Suprapubic skin (tissue), 4 donors: ENCODE measurements at places on chromosomes 1 and 21.

DNA sequence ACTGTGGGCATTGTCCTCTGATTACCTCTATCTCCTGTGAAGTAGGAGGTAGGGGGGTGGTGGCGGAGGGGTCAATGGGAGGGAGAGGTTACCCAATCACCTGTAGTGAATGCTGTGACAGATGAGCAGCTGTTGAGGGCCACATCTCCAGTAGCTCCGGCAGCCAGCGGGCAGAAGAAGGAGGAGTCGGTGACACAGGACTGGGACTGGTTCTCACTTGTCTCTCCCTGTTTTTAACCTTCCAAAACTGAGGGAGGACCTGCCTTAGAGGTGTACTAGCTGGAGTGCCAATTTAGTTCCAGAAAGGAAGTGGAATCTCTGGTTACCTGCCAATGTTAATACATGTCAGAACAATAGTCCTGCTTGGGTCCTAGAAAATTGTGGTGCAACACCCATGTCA is 56.2 kb upstream of the ENAH start:
- DNase-seq: no peak
- H3K27ac ChIP-seq: no peak overlapping the region
- H3K4me3 ChIP-seq: no peak overlapping the region
- no peaks in the 10 kb centered on the region for H3K36me3 ChIP-seq
- peaks cover 26% of the 10 kb centered on the region for H3K4me1 ChIP-seq

- no peaks in the 10 kb centered on the region for H3K27me3 ChIP-seq
- no peak overlapping the region for H3K27ac ChIP-seq
- H3K36me3 ChIP-seq: peaks cover 3% of the 10 kb centered on the region
- no peaks in the 10 kb centered on the region for H3K4me1 ChIP-seq
- DNase-seq: no peak
Observed at GRCh38 chr1:227071895-227072587, 131.9 kb downstream of the COQ8A start.

DNA sequence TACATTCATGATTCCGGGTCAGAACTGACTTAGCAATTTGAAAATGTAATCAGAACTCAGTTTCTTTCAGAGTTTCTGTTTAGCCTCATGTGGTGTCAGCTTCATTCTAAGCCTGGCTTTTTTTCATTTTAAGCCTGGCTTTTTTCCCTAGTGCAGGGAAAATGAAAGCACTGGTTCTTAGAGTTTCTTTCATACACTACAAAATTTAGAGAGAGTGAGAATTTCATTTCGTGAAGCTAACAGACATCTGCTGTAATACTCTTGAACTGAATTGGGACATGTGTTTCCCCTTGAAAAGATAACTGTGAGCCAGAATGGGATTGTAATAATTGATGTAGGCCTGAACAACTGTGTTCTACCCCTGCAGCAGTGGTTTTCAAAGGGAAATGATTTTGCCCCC is 95.3 kb upstream of the KIAA0040 start:
- no peak overlapping the region for H3K27ac ChIP-seq
- H3K4me1 ChIP-seq: no peaks in the 10 kb centered on the region
- no peaks in the 10 kb centered on the region for H3K36me3 ChIP-seq
- DNase-seq: no peak

DNA sequence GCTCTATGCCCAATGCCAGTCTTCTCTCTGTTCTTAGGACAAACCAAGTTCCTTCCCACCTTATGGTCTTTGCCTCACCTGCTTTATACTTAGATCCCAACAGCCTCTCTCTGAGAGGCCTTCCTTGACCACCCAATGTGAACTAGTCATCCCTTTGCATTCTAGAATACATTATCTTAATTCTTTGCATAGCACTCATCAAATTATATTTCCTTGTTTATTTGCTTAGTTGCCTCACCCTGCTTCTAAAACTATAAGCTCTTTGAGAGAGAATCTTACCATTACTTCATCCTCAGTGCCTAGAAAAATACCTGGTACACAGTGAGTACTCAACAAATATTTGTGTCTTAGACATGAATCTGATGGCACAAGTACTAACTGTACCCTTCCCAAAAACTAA is 8.0 kb downstream of the PIGP start:
- no peak overlapping the region for H3K4me3 ChIP-seq
- H3K27ac ChIP-seq: no peak overlapping the region
- DNase-seq: no peak

DNA sequence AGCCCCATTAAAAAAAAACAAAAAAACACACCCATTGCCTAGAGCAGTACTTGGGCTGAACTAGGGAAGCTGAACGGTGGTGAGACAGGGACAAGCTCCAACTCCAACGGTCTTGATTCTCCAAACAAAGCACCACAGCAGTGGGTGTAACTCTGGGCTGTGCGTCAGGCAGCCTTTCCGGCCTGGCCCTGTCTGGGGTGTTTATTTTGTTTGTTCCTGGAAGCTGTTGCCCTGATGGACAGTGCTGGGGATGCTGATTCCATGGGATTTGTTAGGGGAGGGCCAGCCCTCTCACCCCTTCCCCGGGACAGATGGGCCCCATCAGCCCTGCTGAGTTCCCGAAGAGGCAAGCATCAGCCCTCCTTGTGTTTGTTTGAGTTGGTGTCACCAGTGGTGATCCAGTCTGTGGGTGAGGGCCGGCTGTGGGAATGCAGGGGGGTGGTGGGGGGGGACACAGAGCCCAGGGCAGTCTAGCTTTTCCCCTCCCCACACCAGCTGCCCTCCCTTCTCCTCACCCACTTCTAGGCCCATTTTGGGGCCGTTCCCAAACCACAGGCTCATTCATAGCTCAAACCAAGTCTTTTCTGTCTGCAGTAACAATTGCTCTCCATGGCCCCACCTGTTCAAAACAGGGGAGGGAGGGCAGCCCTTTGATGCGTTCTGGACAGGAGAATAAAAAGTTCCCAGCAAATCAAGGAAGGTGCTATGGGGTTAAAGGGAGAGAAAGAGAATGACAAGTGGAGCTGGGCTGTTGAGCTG is 4.5 kb downstream of the WNT2B start:
- peaks cover 4% of the 10 kb centered on the region for H3K27me3 ChIP-seq
- H3K4me3 ChIP-seq: no peak overlapping the region
- no peak for DNase-seq
- H3K4me1 ChIP-seq: peaks cover 32% of the 10 kb centered on the region

GRCh38 chr1:205226868-205227583 is 720 bp upstream of the TMCC2 start:
- H3K4me3 ChIP-seq: peak overlapping the region; percentile 54
- no peaks in the 10 kb centered on the region for H3K27me3 ChIP-seq
- peaks cover 47% of the 10 kb centered on the region for H3K4me1 ChIP-seq
- no peak for DNase-seq
- H3K36me3 ChIP-seq: no peaks in the 10 kb centered on the region
- peak overlapping the region; percentile 34 for H3K27ac ChIP-seq

DNA sequence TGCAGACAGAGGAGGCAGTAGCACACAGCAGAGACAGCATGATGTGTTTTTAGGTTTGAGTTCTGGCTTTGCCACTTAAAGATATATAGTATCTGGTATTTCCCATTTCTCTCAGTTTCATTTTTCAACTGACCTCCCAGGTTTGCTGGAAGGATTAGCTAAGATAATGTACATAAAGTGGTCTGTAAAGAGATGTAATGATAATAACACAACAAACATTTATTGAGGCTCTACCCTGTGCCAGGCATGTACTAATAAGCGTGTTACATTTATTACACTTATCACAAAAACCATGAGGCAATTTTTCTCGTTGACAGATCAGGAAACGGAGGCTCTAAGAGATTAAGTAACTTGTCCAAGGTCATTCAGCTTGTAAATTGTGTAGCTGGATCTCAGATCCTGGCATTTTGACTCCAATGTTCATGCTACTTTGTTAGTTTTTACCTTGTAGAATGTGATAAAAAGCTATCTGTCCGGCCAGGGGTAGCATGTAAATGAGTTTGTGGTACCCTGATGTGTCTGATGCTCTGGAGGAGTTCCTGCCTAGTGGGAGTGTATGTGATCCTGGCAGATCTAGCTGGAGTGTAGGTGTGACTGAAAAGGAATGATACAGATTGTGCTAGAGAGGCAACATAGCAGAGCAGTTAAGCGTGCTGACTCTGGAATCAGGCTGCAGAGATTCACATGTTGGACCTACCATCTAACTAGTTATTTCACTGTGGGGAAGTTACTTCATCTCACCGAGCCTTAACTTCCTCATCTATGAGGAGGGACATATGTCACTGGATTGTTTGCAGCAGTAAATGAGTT is 146.6 kb downstream of the VPS13D start:
- no peak for DNase-seq
- peaks cover 5% of the 10 kb centered on the region for H3K4me1 ChIP-seq
- H3K4me3 ChIP-seq: no peak overlapping the region

GRCh38 chr1:104348277-104348676 is 598.6 kb downstream of the AMY1C start:
- DNase-seq: no peak
- no peaks in the 10 kb centered on the region for H3K36me3 ChIP-seq
- H3K4me1 ChIP-seq: no peaks in the 10 kb centered on the region
- H3K4me3 ChIP-seq: no peak overlapping the region
- no peak overlapping the region for H3K27ac ChIP-seq

DNA sequence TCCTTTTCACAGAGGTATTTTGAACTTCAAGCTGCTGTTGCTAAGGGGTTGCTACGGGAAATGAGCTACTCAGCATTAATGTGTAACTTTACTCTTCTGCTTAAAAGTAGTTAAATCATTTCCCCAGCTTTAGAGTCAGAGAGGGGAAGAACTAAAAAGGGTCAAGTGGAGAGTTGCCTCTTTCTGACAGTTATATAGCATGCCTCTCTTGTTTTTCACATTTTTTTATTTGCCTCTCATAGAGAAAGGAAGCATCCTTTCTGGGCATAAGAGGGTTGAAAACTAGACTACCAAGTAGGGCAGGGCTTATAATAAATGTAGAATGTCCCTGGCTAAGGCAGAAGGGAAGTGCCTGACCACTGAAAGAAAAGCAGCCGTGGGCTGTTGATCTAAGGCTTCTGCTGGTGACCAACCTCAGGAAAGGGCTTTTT is 10.1 kb upstream of the ELAVL4 start:
- no peak for DNase-seq
- H3K4me3 ChIP-seq: no peak overlapping the region
- no peaks in the 10 kb centered on the region for H3K36me3 ChIP-seq
- no peak overlapping the region for H3K27ac ChIP-seq
- peaks cover 3% of the 10 kb centered on the region for H3K27me3 ChIP-seq

DNA sequence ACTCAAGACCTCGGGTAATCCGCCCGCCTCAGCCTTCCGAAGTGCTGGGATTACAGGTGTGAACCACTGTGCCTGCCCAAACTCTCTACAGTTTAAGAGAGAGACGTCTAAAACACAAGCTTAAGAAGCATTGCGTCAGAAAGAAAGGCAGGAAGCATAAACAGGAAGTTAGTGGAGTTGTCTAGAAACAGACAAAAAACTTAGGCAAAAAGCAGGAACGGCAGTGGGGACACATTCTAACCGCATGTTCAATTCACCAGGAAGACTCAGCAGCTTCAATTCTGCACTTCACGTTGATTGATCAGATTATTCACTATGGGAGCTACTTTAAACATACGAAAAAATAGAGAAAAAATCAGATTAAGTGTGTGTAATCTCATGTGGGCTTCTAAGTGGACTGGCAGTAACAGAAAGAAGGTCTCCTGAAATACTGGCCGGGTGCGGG is 7.4 kb downstream of the CFAP74 start:
- H3K27me3 ChIP-seq: peaks cover 25% of the 10 kb centered on the region
- H3K4me3 ChIP-seq: no peak overlapping the region
- DNase-seq: no peak
- H3K4me1 ChIP-seq: no peaks in the 10 kb centered on the region

DNA sequence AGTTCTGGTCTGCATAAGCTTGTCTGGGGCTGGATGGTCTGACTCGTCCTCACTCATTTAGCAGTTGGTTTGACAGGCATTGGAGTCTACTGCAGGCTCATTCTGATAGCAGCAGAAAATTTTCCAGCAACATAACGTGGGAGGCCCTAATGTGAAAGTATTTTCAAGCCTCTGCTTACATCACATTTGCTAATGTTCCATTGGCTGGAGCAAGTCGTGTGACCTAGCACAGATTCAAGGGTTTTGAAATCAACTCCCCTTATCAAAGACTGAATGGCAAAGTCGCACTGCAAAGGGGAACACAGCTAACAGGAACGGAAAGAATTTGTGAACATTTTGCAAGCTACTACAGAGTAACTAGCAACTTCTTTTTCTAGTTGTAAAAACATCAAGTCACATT is 2.3 kb upstream of the USH2A start:
- no peaks in the 10 kb centered on the region for H3K4me1 ChIP-seq
- no peak overlapping the region for H3K4me3 ChIP-seq
- no peak for DNase-seq
- no peaks in the 10 kb centered on the region for H3K36me3 ChIP-seq

GRCh38 chr1:148296511-148296910 is 144.4 kb upstream of the NBPF11 start:
- H3K27ac ChIP-seq: no peak overlapping the region
- H3K36me3 ChIP-seq: no peaks in the 10 kb centered on the region
- peaks cover 2% of the 10 kb centered on the region for H3K27me3 ChIP-seq
- no peak overlapping the region for H3K4me3 ChIP-seq

GRCh38 chr21:33578959-33579542 is 9.4 kb downstream of the DONSON start:
- no peak overlapping the region for H3K27ac ChIP-seq
- no peak for DNase-seq
- peaks cover 7% of the 10 kb centered on the region for H3K4me1 ChIP-seq

DNA sequence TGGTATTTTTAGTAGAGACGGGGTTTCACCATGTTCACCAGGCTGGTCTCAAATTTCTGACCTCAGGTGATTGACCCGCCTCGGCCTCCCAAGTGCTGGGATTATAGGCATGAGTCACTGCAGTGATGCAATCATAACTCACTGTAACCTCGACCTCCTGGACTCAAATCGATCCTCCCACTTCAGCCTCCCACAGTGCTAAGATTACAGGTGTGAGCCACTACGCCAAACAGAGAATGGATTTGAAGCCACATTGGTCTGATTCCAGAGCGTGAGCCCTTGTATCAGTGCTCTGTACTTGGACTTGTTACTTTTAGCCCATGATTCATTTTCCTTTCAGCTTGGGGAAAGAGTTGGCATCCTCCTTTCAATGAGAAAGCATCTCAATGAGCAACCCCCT is 14.9 kb upstream of the ZNF683 start:
- DNase-seq: no peak
- H3K4me1 ChIP-seq: no peaks in the 10 kb centered on the region
- H3K4me3 ChIP-seq: no peak overlapping the region
- H3K36me3 ChIP-seq: no peaks in the 10 kb centered on the region
- H3K27me3 ChIP-seq: no peaks in the 10 kb centered on the region

GRCh38 chr1:158121604-158122254 is 59.0 kb upstream of the CD1D start:
- H3K27me3 ChIP-seq: peaks cover 6% of the 10 kb centered on the region
- no peak overlapping the region for H3K4me3 ChIP-seq
- no peak for DNase-seq

GRCh38 chr1:162538815-162539431 is 22.6 kb upstream of the UAP1 start:
- H3K4me1 ChIP-seq: peaks cover 13% of the 10 kb centered on the region
- no peak overlapping the region for H3K27ac ChIP-seq
- no peak overlapping the region for H3K4me3 ChIP-seq

- peak; percentile 85 for DNase-seq
- H3K27ac ChIP-seq: peak overlapping the region; percentile 34
- H3K36me3 ChIP-seq: no peaks in the 10 kb centered on the region
Observed at GRCh38 chr1:12132078-12132477, 34.7 kb upstream of the TNFRSF1B start.
